Posterior vena cava (tissue), 2 donors: ENCODE measurements at places on chromosomes 2 and 18. TPM values are rescaled to one million over a fixed set of nuclear protein-coding genes. Genes with fewer than 3 reads are reported as not detected.

DNA sequence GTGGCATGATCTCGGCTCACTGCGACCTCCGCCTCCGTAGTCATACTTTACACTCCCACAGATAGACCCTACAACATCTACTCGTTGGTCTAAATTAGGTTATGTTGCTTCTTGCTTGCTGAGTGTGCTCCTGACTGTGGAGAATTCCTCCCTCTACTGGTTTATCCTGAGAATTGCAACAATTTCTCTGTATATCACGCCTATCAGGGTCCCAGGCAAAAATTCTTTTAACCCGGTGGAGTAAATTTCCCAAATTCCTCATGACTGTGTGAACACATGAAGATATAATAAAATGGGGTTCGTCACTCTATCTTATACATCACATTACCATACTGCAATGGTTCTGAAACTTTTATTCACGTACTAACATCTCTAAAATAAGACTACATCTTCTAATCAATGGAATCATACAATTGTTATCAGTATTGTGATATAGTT is 156.7 kb downstream of the EVA1A start:
- no peak for DNase-seq

DNA sequence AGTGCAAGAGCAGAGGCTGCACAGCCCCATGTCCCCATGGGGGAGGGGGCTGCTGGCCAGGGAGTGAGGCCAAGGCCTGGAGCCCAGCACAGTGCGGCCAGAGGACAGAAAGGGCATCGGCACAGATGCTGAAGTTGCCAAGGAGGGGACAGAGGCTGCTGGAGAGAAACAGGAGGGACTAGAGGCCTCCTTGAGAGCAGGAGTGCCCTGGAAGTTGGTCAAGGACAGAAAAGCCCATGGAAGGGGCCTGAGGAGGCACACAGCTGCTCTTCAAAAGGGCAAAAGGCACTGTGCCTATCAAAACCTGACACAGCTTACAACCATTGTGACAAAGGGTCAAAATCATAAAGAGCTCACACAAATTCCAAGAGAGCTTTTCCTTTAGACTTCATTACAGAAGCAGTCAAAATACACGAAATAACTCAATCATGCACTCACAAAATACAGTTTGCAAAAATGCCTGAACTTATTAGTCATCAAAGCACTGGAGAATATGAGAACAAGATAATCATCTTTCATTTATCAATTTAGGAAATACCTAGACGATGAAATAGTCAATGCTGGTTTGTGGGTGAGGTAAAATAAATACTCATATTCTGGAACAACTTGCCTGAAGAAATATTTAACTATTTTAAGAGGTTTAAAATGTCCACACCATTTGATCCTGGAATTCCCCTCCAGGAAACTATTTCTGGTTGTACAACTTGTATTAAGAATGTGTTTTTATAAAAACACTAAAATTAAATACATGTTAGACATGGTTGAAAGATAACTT is 79.6 kb downstream of the USP40 start:
- no peak for DNase-seq

DNA sequence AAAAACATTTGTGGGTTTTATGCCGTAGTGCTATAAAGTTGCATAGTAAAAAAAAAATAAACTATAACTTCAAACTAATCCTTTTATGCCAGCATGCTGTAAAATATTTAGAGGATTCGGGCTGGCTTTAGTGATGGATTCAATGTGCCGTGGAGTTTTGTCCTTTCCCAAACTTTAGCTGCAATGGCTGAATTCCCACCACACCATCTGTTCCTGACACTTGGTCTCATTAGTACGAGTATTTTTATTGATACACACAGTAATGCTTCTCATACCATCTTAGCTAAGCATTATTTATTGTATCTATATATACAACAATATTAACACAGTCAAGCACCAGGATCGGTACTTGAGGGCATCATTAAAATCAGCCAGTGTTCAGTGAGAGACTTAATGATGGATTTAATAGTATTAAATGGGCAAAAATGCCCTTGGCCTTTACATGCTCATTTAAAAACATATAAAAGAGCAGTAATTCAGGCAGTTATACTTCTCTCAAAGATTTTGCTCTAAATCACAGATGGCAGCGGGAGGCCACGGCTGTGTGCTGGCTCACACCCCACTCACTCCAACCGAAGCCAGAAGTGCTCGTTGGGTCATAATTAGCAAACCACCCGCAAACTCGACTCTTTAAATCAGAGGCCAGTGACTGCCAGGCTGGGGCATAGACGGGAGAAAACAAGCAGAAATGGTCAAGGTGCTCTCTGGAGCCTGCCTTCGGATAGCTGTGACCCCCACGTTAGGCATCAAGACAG is 297.0 kb upstream of the REV1 start:
- no peak for DNase-seq

GRCh38 chr2:15300624-15301573 is 260.2 kb downstream of the NBAS start:
- DNase-seq: no peak

DNA sequence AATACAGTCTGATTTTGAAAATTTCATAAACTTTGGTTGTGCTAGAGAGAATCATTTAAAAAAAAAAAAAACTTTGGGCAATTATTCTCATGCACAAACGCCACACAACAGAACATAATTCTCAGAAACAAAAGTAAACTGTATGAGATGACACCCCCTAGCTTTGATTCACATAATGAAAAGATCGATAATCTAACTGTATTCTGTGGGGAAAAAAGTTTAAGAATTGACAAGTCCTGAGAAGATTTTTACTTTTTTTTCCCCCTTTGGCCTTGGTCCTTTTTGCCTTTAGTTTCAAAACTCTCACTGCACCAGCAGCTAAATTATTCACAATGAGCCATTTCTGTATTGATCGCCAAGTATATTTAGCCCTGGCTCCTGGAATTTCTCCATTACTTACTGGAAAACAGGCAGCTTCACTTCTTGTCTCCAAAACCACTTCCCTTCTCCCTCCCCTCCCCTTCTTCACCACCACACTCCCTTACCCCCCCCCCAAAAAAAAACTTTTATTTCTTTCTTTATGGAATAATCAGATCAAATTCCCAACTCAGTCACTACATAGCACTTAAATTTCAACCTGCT is 2.0 kb downstream of the IKZF2 start:
- DNase-seq: no peak

Gene SDC1
- total RNA-seq: 3.0 TPM

Gene UXS1
- total RNA-seq: 22.0 TPM
